ENCODE measurements at places on chromosomes 11 and 22.
A peak's percentile ranks its signal among the peaks of the same experiment; 100 is the strongest.

GRCh38 chr11:72737336-72737735 is 14.9 kb downstream of the ARAP1 start:
- no peak for DNase-seq

GRCh38 chr22:50570861-50571260 is 7.4 kb downstream of the CPT1B start:
- no peak for DNase-seq

- no peak for DNase-seq
Measured at GRCh38 chr11:116082256-116082655, 578.0 kb upstream of the CADM1 start.

DNA sequence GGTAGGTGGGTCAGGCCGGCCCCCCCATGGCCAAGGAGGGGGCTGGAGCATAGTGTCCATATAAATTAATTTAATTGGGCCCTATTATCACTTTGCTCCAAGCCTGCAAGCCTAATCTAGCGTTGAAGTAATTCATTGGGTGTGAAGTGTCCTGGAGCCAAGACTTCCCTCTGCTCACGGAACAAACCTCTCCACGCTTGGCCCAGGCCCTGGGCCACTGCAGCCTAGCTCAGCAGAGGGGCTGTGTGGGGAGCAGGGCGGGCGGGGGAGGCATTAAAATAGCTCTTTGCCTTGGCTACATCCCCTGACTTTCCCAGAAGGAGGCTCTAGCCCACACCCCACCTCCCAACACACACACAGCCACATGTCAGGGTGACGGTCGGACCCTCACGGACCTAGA is 73.5 kb downstream of the THAP12 start:
- no peak for DNase-seq

- DNase-seq = no peak
Measured at GRCh38 chr11:40291329-40291728, 1168.1 kb downstream of the LRRC4C start.

DNA sequence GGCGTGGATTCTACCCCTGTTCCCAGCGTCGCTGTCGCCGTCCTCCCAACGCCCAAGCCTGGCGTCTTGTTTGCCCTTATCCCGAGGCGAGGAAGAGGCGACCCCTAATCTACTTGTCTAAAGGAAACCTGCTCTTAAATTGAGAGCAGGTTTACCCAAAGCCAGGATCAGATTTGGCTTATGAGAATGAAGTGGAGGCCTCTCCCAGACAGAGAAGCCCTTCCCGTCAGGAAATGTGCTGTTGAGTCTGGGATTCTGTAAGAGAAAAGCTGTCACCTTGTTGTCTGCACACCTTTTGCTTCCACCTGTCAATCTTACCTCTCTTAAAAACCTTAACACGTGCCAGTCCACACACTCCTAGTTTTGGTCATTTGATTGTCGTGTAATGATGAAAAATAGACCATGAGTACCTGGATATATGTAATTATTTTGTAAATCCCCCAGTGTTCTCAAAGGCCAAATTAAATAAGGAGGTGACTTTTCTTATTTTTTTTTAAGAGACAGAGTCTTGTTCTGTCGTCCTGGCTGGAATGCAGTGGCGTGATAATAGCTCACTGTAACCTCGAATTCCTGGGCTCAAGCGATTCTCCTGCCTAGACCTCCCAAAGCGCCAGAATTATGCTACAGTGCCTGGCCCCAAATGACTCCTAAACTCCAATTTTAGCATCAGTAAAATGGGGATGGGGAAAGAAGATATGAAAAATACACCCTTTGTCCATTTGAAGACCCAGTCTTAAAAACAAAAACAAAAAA is 627 bp downstream of the GTF2H1 start:
- no peak for DNase-seq

- DNase-seq = no peak
Measured at GRCh38 chr11:26947904-26948639, 45.8 kb upstream of the FIBIN start.

DNA sequence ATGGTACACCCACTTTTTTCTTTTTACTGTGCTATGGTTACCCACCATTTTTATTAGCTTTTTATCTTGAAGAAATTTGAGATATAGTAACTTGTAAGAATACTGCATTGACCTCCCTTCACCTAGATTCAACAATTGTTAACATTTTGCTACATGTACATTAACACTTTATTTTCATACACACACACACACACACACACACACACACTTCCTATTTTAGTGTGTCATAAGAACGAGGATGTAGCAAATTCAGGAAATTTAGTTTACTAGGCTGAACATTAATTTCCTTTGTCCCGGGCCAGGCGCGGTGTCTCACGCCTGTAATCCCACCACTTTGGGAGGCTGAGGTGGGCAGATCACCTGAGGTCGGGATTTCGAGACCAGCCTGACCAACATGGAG is 1.1 kb upstream of the ATP6V1E1 start:
- DNase-seq = no peak

GRCh38 chr22:35739076-35739930 is 21.6 kb downstream of the APOL5 start:
- DNase-seq = no peak

- no peak for DNase-seq
Measured at GRCh38 chr11:9763301-9763700, 99.4 kb downstream of the SWAP70 start.

DNA sequence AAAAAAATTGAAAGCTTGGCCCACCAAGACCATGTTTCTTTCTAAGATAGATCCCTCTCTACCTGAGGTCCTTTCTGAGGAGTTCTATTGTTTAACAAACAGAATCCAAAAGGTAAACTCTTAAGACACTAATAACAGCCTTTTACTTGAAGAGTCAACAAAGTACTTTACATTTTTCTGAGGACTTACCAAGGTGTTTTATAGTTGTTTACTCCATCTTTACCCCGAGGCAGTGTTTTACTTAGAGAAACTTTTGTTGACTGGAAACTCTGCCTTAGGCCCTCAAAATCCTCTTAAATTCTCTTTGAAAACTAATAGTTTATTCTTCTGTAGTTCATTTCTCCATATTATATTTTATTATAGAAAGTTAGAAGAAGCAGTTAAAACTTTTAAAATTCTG is 49.7 kb upstream of the NOX4 start:
- DNase-seq = no peak

GRCh38 chr11:36306888-36307287 is 10.8 kb downstream of the PRR5L start:
- peak; percentile 28 for DNase-seq

Data from fibroblast of skin of left quadriceps (primary cell).